ENCODE measurements at places on chromosomes 3 and 15. TPM values are rescaled to one million over a fixed set of nuclear protein-coding genes. Genes with fewer than 3 reads are reported as not detected.

- H3K4me1 ChIP-seq = peaks cover 18% of the 10 kb centered on the region
- H3K27ac ChIP-seq = no peak overlapping the region
- H3K36me3 ChIP-seq = no peaks in the 10 kb centered on the region
- H3K4me3 ChIP-seq = no peak overlapping the region
Observed at GRCh38 chr3:4507024-4507596, 14.0 kb downstream of the ITPR1 start.

The MEIS2 gene
- total RNA-seq = not detected

The ST8SIA2 gene
- total RNA-seq = not detected

DNA sequence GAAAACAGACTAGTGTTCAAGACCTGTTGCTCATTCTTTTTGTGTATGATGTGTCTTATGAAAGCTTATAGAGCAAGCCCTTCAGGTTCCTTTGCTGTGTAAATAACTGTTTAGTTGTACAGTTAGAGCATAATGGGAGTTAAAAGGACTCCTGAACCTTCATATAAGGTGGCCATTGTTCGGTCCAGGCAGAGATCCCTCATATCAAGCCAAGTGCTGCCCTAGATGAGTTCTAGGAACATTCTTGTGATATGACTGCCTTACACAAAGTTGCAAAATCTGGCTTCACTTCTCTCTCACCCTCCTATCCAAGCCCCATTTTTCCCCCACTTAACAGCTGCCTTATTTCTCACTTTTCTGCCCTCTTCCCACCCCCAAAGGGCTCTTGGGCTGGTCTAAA is 26.9 kb downstream of the GYG1 start:
- DNase-seq = no peak
- no peaks in the 10 kb centered on the region for H3K4me1 ChIP-seq
- H3K36me3 ChIP-seq = peaks cover 7% of the 10 kb centered on the region

DNA sequence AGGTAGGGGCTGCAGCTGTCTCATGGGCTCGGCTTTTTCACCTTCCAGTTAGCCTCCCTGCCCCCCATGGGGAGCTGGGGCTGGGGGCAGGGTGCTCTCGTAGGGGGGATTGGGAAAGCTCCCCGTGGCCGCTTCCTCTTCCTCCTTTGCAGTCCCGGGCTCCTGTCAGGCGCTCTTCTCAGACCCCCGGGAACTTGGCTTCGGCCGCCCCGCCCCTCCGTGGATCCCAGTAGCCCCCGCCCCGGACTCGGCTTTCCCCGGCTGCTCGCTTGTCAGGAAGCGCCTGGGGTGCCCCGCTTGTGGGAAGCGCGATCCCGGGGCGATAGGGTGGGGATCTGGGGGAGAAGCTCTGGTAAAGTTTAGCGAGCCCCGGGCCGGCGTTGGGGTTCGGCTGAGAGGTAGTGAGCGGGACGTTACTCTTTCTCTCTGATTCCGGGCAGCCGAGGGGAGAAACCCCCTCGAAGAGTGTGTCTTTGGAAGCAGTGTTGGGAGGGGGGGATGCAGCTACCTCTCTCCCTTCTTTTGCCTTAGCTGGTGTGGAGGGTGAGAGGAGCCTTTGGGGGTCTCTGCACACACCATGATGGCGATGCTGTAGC is 611 bp downstream of the PIAS1 start:
- no peaks in the 10 kb centered on the region for H3K27me3 ChIP-seq
- peaks cover 35% of the 10 kb centered on the region for H3K4me1 ChIP-seq
- peaks cover 11% of the 10 kb centered on the region for H3K36me3 ChIP-seq
- peak overlapping the region; percentile 87 for H3K4me3 ChIP-seq
- DNase-seq = peak; percentile 57

GRCh38 chr3:28915741-28916500 is 364.9 kb upstream of the RBMS3 start:
- DNase-seq = no peak
- no peaks in the 10 kb centered on the region for H3K36me3 ChIP-seq
- no peaks in the 10 kb centered on the region for H3K4me1 ChIP-seq
- no peak overlapping the region for H3K4me3 ChIP-seq
- H3K27ac ChIP-seq = no peak overlapping the region
- H3K27me3 ChIP-seq = no peaks in the 10 kb centered on the region

The EXD1 gene
- total RNA-seq = not detected

DNA sequence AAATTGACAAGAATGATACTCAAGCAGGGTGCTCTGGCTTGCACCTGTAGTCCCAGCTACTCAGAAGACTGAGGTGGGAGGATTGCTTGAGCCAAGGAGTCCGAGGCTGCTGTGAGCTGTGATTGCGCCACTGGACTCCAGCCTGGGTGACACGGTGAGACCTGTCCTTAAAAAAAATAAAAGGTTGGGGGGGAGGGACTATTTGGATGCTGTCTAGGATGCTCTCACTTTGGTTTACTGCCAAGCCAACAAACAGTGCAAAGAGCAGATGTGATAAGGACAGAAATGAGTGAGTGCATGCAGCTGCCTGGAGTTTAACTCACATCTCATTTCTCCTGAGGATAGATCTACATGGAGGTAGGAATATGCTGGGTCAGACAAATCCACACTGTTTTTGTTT is 130.0 kb downstream of the FRMD4B start:
- no peak for DNase-seq
- H3K27me3 ChIP-seq = no peaks in the 10 kb centered on the region
- H3K4me3 ChIP-seq = no peak overlapping the region
- H3K4me1 ChIP-seq = no peaks in the 10 kb centered on the region

DNA sequence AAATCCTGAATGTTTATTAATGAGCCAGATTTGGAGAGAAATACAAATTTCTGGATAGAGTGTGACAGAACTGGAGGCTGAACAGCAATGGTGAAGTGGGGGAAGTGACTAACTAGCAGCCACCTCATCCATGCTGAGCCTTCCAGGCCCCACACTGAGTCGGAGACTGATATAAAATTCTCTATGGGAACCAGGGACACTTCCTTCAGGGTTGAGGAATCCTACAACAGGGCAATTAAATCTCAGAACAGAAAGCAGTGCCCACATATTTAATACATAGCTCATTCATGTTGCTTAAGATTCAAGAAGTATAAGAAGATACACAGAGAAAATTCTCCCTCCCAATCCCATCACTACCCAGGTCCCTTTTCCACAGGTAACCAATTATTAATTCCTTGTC is 49.3 kb downstream of the HACD2 start:
- H3K27ac ChIP-seq = no peak overlapping the region
- H3K4me3 ChIP-seq = no peak overlapping the region
- no peaks in the 10 kb centered on the region for H3K27me3 ChIP-seq
- no peak for DNase-seq
- no peaks in the 10 kb centered on the region for H3K4me1 ChIP-seq

DNA sequence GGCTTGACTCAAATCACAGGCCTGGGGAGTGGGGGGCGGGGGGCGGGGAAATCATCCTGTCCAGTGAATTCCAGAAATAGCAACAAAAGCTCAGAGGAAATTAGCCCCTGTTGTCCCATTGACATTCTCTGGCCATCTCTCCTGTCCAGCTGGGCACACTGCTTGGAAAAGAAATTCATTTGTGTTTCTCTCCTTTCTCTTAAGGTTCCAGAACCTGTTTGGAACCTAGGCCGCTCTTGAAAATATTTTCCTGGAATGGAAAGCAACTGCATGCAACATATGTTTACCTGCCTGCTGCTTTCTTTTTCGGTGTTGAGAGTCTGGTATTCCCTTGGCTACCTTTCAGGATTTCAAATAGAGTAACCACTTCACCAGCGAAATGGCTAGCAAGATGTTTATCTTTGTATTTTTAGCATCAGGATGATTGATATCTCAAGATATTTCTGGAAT is 169.0 kb downstream of the GHSR start:
- no peaks in the 10 kb centered on the region for H3K27me3 ChIP-seq
- no peak for DNase-seq
- H3K4me3 ChIP-seq = no peak overlapping the region
- no peaks in the 10 kb centered on the region for H3K4me1 ChIP-seq

The IGSF11 gene
- not detected for total RNA-seq

DNA sequence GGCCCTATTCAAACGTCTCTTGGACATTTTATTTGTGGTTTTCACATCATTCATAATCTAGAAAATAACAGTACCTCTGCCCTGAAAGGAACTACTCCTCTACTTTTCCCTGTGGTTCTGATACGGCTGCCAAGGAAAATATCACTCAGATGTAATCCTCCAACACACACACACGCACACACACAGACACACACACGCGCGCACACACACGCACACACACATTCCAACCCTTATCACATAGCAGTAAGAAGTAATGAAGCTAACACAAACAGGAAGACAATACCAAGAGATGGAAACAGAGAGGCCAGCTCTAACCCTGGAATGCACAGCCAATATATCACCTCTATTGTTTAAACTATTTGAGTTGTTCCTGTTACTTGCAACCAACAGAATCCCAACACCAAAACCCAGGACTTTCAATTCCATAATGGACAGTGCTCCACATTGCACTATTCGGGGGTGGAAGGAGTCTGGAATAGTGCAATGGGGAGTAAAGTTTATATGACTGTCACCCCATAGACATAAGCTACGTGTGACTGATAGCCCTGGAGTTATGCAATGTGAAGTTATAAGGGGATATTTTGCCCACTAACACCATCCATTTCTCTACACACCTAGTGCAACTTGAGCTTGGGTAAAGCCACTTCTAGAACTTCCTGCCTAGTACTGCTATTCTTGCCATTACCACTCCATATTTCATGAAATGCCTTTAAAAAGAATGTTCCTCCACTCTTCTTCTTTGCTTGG is 71.3 kb upstream of the FNDC3B start:
- H3K4me1 ChIP-seq = no peaks in the 10 kb centered on the region
- H3K27ac ChIP-seq = no peak overlapping the region
- H3K27me3 ChIP-seq = no peaks in the 10 kb centered on the region
- DNase-seq = no peak

GRCh38 chr3:59246719-59247401 is 197.0 kb upstream of the CFAP20DC start:
- H3K4me1 ChIP-seq = no peaks in the 10 kb centered on the region
- H3K27ac ChIP-seq = no peak overlapping the region
- no peak overlapping the region for H3K4me3 ChIP-seq
- no peak for DNase-seq
- H3K27me3 ChIP-seq = no peaks in the 10 kb centered on the region

DNA sequence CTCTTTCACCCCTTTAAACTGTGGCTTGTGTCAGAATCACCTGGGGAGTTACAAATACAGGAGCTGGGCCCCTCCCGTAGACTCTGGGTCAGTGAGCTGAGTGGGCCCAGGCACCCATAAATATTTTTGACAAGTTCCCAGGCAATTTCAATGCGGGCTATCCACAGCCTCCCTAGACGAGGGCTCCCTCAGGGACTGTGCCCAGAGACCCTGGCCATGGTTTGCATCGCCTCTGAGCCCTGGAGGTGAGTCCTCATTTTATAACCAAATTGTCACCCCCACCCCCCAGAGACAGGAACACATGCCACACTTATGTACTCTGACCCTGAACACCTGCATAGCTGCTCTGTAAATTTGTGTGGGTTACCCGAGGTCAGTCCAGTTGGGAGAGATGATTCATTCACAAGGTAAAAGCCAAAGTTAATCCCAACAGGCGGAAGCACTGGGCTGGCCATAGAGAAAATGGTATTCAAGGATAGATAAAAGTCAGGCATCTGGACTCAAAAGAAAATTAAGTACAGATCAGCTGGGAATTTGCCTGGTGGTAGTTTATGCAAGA is 146.5 kb upstream of the SLC6A11 start:
- no peak overlapping the region for H3K27ac ChIP-seq
- no peak for DNase-seq
- no peaks in the 10 kb centered on the region for H3K4me1 ChIP-seq
- H3K27me3 ChIP-seq = no peaks in the 10 kb centered on the region
- no peak overlapping the region for H3K4me3 ChIP-seq
- no peaks in the 10 kb centered on the region for H3K36me3 ChIP-seq

GRCh38 chr15:66019368-66019767 is 150.1 kb downstream of the RAB11A start:
- no peaks in the 10 kb centered on the region for H3K27me3 ChIP-seq
- H3K36me3 ChIP-seq = no peaks in the 10 kb centered on the region
- H3K4me3 ChIP-seq = no peak overlapping the region

The CEP19 gene
- total RNA-seq = 1.0 TPM

The TMEM207 gene
- not detected for total RNA-seq

The ITPKA gene
- total RNA-seq = not detected

The PTPN23 gene
- 35.8 TPM for total RNA-seq

The PLS1 gene
- total RNA-seq = 2.0 TPM

The WDR93 gene
- not detected for total RNA-seq

DNA sequence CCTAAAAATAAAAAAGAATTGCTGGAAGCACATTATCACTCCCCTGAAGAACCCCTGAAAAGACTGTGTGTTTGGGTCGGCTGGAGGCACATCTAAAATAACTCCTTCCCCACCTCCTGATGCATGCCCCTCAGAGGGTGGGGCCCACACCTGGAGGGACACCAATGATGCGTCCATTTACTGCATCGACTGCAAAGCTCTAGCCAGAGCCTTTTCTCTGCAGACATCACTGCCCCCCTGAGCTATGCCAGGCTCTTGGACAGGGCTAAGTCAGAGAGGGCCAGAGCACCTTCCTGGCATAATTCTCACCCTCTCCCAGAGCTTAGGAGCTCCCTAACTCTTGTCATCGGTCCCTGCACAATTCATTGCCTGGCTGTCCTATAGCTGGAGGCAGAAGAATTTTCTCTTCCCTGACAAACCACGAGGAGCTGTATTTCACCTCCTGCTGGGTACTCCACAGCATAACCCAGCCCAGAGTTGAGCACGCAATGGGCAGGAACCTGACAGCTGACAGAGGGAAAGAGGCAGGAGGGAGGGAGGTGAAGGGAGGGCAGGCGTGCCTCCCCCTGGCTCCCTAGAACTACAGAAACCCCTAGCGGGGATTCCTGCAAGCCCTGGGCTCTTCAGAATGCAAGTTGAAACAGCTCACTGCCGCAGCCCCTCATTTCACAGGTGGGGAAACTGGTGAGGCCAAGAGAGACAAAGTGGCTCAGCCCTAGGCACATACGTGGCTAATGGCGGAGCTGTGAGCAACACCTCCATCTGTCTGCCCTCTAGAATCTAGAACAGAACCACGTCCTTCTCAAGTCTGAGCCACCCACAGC is 46.6 kb downstream of the XXYLT1 start:
- H3K36me3 ChIP-seq = no peaks in the 10 kb centered on the region
- no peaks in the 10 kb centered on the region for H3K27me3 ChIP-seq

DNA sequence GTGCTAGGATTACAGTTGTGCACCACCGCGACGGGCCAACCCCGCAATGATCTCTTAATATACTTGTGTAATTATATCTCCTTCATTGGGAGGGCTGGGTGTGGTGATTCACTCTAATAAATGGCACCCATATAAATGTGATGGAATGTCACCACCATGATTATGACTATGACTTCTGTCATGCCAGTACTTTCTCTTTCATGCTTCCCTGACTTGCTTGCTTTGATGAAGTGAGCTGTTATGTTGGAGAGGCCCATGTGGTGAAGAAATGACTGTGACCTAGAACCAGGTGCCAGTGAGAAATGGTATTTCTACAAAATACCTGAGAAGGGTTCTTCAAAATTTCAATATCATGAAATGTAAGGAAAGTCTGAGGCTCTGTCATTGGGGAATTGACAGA is 24.4 kb upstream of the TP63 start:
- DNase-seq = no peak
- H3K27ac ChIP-seq = no peak overlapping the region
- no peaks in the 10 kb centered on the region for H3K4me1 ChIP-seq
- no peak overlapping the region for H3K4me3 ChIP-seq

The MAGI1 gene
- not detected for total RNA-seq

The GABRR3 gene
- not detected for total RNA-seq

GRCh38 chr15:51992953-51993352 is 21.4 kb upstream of the LEO1 start:
- H3K27me3 ChIP-seq = no peaks in the 10 kb centered on the region
- no peaks in the 10 kb centered on the region for H3K4me1 ChIP-seq
- H3K4me3 ChIP-seq = no peak overlapping the region
- DNase-seq = no peak
- H3K36me3 ChIP-seq = no peaks in the 10 kb centered on the region

- no peak overlapping the region for H3K27ac ChIP-seq
- H3K27me3 ChIP-seq = no peaks in the 10 kb centered on the region
- H3K4me1 ChIP-seq = no peaks in the 10 kb centered on the region
Observed at GRCh38 chr15:92195241-92195640, 198.4 kb upstream of the ST8SIA2 start.
